Naive thymus-derived CD8-positive, alpha-beta T cell (primary cell): ENCODE measurements at places on chromosomes 5 and 9.
A peak's percentile ranks its signal among the peaks of the same experiment; 100 is the strongest.

DNA sequence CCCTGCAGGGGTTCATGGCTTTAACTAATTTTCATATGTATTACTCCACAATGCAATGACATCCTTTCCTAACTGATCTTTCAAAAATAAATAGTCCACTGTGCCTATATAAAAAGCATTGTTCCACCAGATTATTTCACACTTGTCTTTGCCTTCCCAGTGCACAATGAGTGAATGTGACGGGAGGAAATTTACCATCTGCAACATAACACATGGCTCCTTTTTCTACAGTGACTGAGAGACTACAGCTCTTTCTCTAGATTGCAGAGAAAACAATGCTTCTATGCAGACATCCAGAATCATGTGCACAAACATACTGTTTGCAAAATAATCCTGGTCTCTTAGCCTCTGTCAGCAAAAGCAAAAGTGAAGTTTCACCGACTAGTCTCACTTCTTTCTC is 483.7 kb upstream of the PIK3R1 start:
- DNase-seq: no peak

- no peak for DNase-seq
Measured at GRCh38 chr9:136705564-136705963, 6.8 kb upstream of the DIPK1B start.

GRCh38 chr9:20611691-20612287 is 10.5 kb downstream of the MLLT3 start:
- no peak for DNase-seq

DNA sequence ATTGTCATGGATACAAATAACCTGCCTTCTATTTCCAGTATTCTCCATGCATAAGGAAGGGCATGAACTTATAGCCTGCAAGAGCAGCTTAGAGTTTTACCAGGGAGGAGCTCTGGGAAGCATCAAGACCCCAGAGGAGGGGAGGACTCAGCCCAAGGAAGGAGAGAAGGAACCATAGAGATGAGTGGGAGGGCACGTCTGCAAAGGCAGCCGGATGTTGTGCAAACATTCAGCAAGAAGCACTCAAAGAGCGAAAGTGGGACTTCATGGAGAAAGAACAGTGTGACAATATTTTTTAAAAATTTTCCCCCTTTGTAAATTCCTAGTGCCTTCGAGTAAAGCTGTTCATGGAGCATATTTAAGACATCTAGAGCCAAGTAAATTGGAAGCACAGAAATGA is 270.1 kb upstream of the PTGER4 start:
- peak; percentile 58 for DNase-seq

DNA sequence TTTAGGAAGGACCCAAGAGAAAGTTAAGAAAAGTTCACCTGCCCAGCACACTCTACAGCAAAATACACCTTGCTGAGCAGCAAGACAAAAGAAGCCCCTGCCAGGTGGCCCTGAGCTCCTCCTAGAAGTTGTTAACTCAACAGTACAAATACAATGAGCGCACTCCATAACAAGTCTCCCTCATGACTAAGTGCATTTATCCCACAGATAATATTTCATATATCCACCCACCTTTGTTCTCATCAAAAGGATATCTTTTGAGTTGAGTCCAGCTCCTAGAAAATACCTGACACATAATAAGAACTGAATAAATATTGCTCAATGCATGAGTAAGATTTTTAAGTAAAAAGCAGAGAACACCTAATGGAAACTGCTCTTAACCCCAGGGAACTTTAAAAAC is 73.3 kb downstream of the ABCA1 start:
- no peak for DNase-seq

DNA sequence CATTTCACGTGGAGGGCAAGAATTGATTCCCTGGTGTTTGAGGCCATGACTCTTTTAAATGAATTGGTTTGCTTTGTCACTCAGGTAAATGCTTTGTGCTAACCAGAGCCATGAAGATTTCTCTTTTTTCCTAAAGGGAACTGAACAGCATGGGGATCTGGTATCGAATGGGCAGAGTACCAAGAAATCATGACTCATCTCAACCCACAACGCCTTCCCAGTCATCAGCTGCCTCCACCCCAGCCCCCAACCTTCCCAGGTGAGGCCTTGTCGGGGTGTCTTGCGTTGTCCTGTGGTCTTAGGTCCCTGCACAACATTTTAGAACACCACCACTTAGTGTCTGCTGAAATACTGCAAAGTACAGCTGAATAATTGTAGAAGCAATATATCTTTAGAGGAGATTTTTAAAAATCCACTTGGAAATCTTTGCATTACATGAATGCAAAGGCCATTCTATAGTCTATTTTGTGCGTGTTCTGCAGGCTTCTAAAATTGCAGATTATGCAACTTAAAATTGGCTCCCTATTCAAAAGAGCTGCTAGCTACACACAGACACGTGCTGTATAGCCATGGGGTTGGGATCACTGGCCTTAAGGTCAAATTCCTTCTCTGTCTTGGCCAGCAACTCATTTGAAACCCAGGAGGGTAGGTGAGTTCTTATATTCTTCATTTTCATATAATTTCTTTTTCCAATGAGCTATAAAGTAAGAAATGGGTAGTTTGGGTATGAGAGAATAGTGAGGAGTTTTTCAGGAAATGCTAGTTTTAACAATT is 69.0 kb downstream of the MVB12B start:
- no peak for DNase-seq

DNA sequence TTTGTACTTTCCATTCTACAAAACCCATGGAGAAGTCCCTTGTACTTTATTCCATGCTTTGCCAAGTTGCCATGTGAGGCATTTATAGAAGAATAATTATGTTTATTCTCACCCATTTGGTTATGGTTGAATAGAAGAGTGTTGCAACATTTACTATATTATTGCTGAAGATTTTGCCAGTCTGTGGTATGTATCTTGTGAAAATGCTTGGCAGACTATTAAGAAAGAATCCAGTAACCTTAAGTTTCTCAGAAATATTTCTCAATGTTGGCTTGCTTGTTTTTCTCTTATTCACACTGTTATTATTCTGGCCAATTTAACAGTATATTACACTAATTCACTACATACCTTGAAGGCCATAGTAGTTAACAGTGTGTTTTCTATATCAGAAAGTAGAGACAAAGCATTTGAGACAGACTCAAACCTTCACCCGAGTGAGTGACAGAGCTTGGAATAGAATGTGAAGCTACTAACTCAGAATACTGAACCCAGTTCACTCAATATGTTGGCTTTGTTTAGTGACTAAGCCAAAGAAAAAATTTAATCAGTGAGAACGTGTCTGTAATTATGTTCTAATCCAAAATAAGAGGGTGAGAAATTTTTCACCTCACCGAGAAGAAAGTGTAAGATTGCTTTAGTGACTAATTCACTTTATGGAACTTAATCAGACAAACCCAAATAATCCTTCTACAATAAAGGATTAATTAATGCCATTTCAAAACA is 184.4 kb downstream of the CWC27 start:
- DNase-seq: no peak

DNA sequence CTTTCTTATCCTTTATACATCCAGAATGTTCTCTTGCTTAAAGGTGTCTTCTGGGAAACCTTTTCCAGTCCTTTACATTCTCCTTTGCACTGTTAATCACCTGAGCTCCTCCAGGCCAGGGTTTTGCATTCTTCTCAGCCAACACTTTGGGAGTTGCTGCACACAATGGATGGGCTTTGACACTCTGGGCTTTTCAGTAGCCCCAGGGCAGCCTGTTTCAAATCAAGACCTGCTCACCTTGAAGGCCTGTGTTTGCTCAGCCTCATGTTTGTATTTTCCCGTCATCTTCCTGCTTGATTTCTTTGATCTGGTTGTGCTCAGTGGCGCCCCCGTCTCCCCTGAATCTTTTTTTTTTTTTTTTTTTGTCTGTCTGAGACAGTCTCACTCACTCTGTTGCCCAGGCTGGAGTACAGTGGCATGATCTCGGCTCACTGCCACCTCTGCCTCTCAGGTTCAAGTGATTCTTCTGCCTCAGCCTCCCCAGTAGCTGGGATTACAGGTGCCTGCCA is 41.0 kb downstream of the DMRT1 start:
- DNase-seq: no peak

DNA sequence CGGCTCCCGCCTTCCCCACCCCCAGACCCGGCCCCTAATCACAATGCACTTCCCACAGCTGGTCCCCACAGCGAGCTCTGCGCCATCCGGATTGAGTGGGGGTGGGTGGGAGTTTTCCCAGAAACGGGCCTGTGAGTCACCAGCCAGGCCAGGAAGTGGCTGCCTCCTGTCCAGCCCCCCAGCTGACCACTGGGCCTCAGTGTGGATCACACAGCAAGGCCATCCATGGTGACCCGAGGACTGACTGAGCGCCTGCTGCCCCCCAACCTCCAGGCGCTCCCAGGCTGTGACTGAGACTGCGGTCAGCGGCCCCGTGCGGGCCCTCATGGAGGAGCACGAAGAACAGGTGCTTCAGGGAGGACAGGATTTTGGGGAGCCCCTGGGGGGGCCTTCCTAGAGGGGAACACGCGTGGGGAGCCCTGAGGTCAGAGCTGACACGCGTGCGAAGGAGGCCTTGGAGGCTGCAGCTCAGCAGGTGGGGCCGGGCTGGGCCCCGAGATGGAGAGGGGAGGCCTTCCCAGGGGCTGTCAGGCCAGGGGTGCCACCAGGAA is 48.3 kb upstream of the EGFL7 start:
- no peak for DNase-seq

DNA sequence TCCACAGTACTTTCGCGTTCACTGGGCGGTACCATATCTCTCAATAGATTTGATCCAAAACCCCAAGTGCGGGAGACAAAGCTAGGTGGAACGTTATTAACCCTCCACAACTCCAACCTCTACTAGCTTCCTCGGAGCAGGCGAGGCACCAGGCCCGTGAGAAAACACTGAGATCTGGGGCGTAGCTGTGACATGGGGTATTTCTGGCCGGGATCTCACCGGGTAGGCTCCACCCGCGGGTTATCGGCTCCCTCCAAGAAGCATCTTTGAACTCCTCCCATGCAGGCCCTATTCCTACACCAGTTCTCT is 350 bp upstream of the SLC25A46 start:
- DNase-seq: peak; percentile 70

DNA sequence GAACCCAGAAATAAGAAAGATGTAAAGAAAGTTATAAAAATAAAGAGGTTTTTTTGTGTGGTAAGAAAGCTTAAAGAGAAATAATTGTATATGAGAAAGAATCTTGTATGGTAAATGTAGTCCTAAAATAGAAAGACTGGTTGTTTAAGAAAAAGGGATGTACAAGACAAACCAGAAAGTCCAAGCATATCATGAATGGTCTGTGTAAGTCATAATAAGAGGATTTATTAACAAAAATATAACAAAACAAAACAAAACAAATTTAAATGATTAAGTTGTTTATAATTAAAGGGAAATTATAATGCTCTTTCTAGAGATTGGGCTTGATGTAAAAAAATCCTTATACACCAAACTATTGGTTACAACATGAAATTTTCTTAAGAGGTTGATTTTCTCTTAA is 590.4 kb upstream of the PTGER4 start:
- no peak for DNase-seq

DNA sequence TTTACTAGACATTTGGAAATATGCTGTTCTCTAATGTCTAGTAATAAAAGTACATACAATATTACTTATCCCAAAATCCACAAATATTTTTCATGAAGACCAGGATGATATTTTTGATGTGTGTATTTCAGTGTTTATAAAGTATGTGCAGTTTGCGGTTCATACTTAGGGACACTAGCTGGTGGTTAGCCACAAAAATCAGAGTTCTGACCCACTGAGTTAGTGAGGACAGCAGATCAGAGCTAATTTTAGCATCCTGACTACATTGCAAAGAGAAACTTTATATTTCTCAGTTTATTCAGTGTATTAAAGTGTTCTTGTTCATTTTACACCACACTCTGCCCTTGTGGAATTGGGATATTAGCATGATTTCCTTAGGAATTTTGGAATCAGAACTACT is 655.3 kb downstream of the HTR1A start:
- no peak for DNase-seq

- DNase-seq: no peak
Measured at GRCh38 chr5:35990520-35990919, 670 bp downstream of the UGT3A1 start.

GRCh38 chr5:7078901-7079300 is 317.0 kb upstream of the ADCY2 start:
- DNase-seq: no peak

GRCh38 chr5:122877518-122877917 is 32.1 kb downstream of the SNX24 start:
- DNase-seq: no peak

GRCh38 chr5:83523929-83524328 is 52.4 kb downstream of the VCAN start:
- no peak for DNase-seq

DNA sequence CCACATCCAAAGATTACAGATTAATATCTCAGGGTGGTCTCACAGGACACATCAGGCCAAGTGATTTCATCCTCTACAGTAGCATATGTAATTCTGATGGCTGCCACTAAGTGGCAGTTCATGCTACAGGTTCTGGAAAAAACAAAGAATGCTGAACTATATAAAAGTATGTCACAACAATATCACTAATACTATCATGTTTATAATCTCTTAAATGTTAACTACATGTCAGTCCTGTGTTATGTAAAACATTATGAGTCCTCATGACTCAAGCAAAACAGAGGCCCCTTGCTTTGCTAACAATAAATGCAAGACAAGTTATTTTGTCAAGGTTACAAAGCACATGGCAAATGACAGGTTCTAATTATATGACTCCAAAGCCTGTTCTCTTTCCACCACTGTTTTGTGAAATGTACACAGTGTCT is 233.2 kb downstream of the FBXL17 start:
- no peak for DNase-seq

- DNase-seq: no peak
Measured at GRCh38 chr5:93582677-93583438, at the start of gene NR2F1. NR2F1 (plus strand) TSS chr5:93583222; CDS start chr5:93585024, 1,802 bp downstream.

DNA sequence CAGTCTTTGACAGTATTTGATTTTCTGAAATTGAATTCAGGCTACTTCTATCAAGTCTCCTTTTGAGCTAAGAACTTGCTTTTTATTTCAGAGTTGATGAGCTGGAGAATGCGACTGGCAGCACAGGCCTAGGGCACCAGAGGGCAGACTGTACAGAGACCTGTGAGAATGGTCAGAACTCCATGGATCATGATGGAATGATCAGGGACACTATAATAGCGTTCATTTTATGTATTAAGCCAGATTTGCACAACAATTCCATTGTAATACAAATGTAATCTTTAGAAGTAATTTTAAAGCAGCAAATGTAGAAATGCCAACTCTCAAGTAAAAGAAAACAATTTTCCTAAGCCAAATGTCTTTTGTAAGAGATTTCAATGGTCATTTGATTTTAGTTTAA is 902.4 kb downstream of the NR2F1-AS1 start:
- no peak for DNase-seq

DNA sequence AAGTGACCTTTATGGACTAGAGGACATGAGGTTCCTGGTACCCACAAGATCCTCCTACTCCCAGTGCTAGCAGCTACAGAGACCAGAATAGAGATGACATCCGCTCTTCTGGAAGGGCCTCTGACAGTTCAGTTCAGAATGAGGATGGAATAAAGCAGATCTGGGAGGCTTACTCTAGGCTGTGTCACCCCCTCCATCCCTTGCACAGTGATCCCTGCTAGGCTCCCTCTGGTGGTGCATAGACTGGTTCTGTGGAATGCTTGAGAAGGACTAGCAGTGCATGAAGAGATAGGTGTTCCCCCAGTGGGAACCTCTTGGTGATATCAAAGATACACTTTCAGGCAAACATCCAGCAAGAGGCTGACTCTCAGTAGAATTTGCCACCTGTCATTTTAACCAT is 83.0 kb downstream of the NPR3 start:
- no peak for DNase-seq

GRCh38 chr5:154298065-154298464 is 107.5 kb downstream of the GALNT10 start:
- DNase-seq: no peak
